ENCODE measurements at places on chromosomes 6 and 20. TPM values are rescaled to one million over a fixed set of nuclear protein-coding genes. Genes with fewer than 3 reads are reported as not detected.

- DNase-seq, result no peak
These were observed 5.0 kb upstream of the GABRR1 start for GRCh38 chr6:89221971-89222711.

GRCh38 chr6:83113258-83113657, 45.8 kb downstream of the DOP1A start:
- DNase-seq, result no peak

GRCh38 chr20:44428174-44429016, 47.3 kb upstream of the TTPAL start:
- DNase-seq, result no peak

The CRISP2 gene
- polyA plus RNA-seq, result not detected

The RAB23 gene
- polyA plus RNA-seq, result 0.56 TPM

- no peak for DNase-seq
These were observed 21.2 kb downstream of the TGM2 start for GRCh38 chr20:38143646-38144554.

The BRD2 gene
- 24.5 TPM for polyA plus RNA-seq

DNA sequence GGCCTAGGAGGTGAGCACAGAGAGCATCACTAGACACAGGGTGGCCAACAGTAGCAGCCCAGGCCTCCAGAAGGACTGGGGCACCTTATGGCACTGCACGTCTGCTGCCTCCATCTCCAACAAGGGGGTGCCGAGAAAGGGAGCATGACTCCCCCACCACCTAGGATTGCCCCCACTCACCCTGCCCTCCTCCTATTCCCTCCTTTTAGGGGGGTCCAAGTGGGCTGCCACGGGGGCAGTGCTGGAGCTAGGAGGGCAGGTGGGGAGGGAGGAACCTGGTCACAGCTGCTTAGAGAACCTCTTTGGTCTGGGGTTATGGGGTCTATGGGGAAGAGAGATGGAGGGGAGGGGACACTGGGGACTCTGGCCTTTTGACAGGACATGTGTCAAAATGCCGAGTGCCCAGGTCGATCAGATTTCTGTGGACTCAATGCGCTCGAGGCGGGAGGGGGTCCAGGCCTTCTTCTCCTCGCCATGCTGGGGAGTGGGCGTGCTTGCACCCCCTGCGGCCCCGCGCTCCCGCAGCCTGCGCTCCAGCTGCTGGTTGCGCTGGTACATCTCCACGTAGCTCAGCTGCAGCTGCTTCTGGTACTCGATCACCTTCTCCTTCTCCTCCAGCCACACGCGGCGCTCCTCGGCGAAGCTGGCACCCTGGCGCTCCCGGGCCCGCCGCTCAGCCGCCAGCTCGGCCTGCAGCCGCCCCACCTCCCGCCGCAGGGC, 4.5 kb upstream of the FASTKD5 start:
- DNase-seq, result no peak

DNA sequence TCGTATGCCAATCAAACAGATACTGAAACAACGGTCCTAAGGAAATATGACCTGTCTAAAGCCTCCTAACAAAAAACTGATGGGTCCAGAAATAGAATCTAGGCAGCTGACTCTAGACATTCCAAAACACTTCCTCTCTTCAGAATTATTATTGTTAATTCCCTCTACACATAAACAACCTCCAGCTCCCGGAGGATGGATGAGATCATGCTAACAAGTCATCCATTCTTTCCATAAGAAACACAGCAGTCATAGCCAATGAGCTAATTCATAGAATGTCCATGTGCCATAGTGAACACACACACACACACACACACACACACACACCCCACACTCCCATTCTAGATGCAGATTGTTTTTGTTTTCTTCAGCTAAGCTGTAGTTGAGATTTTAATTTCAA, 44.3 kb downstream of the HDGFL1 start:
- DNase-seq, result no peak

GRCh38 chr6:113859349-113860180, 2.4 kb downstream of the MARCKS start:
- DNase-seq, result no peak

GRCh38 chr20:62804627-62805154, at the start of gene OGFR:
Gene OGFR (plus strand): TSS chr20:62804835. CDS start chr20:62804860, 25 bp downstream.
- peak; percentile 64 for DNase-seq

- no peak for DNase-seq
These were observed 11.1 kb downstream of the MAP1LC3A start for GRCh38 chr20:34569598-34569997.

The PSORS1C2 gene
- not detected for polyA plus RNA-seq

DNA sequence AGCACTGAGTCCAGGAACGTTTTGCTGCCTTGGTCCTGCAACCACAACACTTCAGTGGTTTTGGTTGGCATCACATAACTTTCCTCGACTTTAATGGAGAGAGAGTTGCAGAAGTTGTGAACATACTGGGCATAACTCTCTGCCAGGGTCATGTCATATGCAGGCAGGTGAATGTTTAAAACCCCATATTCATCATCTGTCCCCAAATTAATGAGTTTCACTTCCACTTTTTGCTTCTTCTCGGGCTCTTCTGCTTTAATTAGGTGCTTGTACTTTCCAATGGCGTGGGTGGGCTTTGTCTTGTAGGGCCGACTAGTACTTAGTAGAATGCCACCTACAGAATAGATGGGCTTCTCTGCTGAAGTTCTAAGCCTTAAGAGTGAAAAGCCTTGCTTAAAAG, 45.2 kb upstream of the TFAP2A start:
- no peak for DNase-seq

DNA sequence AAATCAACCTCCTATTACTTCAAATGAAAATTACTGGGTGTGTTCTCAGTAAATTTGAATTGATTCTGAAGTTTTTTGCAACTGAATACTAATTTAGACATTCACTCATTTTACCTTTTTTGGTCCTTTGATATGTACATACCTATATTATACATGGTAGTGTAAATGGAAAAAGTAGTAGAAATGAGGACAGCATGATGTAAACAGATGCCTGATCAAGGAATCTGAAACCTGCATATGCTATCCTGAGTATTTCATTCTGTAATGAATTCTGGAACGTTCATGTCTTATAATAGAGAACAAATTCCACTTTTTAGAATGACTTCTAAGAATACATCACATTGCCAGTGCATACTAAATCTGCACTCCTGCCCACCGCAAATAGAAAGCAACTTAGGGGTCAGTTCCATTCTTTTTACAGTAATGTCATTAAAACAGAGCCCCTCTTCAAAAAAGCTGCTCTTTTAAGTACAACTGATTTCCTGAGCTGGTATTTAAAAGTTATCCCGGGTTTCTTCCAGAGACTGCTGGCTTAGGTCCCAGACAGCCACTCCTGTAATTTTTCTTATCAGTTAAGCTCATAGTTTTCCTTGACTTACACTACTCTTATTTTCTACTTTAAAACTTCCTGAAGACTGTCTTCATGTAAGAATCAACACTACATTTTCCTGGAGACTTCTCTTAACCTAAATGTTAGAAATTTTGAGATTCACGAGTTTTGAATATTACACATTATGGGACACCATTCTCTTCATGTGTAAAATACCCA, 48.4 kb downstream of the MAP3K7 start:
- DNase-seq, result no peak
